Nucleus accumbens (tissue), 56 donors: ENCODE measurements at places on chromosomes 12 and 14.

GRCh38 chr14:97942921-97943320, 1145.7 kb downstream of the VRK1 start:
- no peak for DNase-seq

- DNase-seq: no peak
These were observed 1098.2 kb upstream of the USP15 start for GRCh38 chr12:61161961-61162360.

DNA sequence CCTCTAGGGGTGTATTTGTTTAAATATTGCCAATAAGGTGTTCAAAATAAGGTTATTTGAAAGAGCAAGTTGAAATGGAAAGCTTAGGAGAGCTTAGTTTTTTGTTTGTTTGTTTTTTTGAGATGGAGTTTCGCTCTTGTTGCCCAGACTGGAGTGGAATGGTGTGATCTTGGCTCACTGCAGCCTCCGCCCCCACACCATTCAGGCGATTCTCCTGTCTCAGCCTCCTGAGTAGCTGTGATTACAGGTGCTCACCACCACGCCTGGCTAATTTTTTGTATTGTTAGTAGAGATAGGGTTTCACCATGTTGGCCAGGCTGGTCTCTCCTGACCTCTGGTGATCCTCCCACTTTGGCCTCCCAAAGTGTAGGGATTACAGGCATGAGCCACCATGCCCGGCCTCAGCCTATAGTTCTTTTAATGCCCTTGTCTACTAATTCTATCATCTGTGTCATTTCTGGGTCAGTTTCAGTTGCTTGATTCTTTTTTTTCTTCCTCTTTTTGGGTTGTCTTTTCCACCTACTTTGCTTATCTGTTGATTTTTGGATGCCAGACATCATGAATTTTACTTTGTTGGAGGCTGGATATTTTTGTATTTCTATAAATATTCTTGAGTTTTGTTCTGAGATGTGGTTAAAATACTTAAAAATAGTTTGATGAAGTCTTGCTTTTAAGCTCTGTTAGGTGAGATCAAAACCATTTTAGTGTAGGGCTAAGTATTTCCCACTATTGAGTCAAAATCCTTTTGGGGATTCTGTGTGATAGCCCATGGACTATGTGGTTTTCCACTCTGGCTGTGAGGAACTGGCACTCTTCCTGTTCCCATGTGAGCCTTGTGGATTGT, 18.7 kb downstream of the RCOR1 start:
- no peak for DNase-seq

DNA sequence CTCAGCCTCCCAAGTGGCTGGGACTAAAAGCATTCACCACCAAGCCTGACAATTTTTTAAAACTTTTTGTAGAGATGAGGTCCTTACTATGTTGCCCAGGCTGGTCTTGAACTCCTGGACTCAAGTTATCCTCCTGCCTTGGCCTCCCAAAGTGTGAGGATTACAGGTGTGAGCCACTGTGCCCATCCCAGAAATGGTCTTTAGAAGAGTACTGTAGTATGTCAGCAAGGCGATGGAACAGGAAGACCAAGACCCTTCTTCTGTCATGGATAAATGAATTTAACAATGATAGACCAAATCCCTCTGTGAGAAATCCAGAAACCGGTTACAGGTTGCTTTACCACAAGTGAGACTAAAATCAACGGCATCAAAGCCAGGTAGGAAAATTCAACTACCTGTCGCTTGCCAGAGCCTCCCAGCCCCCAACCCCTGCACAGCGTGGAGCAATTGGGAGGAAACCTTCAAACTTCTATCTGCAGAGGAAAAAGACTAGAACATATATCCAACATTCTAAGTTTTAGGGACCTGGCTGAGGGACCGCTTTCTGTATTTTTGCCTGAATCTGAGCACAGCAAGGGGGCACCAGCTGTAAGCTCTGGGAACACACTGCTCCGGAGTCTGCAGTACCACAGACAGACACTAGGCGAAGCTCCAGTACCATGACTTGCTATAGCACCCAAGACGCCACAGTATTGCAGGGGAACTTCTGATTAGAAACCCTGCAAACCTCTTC, 51.3 kb downstream of the CPSF6 start:
- DNase-seq: peak; percentile 82

GRCh38 chr14:34219661-34220377, 242.2 kb downstream of the SPTSSA start:
- no peak for DNase-seq

DNA sequence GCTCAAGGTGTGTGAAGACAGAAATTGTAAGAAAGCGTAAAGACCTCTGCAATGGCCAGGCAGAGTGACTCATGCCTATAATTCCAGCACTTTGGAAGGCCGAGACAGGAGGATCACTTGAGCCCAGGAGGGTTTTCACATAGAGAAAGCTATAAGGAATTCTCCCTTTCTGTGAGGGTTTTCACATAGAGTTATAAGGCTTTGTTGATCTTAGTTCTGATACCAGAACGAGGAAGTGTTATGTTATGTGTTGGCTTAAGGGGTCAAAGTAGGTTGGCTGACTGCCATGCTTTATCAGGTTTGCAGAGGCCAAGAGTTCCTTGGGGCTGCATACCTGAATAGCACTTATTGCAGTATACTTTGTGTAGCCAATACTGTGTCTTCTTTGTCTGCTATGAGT, 139.1 kb downstream of the ERC1 start:
- no peak for DNase-seq

GRCh38 chr14:73252491-73253322, 15.4 kb downstream of the PAPLN start:
- DNase-seq: no peak

GRCh38 chr14:82403987-82404386, 870.3 kb upstream of the SEL1L start:
- no peak for DNase-seq

DNA sequence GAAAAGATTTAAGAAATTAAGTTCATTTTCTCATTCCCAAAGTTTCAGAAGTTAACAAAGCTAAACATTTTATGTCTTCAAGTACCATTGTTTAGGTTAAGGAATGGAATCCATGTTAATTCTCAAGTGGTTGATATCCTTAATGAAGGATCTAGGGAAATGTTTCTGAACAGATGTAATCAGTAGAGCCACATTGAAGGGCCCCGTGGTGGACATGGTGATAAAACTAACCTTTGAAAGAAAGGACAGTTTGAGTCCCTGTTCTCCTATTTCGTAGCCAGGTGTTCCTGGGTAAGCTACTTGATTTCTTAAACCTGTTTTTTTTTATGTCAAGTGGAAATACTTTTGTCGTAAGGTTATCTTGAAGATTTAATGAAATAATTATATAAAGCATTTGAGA, 4.6 kb downstream of the PPM1A start:
- no peak for DNase-seq

GRCh38 chr12:120056739-120057138, 59.8 kb downstream of the RAB35 start:
- DNase-seq: no peak

DNA sequence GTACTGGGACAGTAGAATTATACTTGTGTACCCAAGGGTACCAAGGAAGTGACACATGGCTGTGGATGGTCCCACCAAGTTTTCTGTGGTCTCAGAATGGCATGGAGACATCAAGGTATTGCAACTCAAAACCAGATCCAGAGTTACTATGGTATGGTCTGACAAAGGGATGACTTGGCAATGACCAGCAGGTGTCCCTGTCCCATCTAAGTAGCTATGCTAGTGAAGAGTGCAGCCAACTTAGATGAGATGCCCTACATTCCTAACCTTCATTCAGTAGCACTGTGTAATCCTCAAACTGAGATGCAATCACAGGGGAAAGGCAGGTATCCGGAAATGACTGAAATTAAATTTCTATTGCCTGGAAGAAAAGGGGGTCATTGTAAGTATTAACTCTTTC, 188.7 kb upstream of the TMEM260 start:
- no peak for DNase-seq

GRCh38 chr12:123854918-123855317, 92.8 kb downstream of the DNAH10 start:
- DNase-seq: no peak

DNA sequence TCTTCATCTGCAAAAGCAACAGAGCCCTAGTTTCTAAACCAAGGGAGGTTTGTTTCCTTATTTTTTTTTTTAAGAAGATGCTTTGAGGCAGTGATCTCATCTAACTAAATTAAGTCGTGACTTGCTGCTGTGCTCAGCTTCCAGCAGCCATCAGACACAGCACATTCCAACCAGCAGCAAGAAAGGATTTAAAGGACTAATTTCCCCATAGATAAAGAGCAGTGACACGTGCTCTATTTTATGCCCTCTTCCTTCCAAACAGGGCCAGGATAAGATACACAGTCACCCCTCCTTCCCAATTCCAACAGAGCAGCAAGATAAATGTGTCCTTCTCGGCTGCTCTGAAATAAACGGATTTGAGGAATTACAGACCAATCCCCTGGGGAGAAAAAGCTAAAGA, 81.7 kb downstream of the PRKAB1 start:
- DNase-seq: no peak

DNA sequence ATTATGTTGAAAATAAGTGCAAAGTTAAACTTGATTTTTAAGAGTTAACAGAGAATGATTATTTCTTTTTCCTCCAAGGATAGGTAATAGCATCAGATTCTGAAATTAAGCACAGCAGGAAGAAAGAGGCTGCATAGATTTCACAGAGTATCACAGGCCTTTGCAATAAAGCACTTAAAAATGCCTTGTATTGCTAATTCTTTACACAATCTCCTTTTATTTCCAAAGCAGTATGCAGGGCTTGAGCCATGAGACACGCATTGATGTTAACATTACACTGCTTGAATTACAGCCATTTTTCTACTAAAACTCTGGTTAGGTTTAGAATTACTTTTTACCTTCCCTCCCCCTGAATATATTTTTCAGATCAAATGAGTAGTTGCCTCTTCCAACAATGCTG, 398.3 kb downstream of the BCAT1 start:
- no peak for DNase-seq

DNA sequence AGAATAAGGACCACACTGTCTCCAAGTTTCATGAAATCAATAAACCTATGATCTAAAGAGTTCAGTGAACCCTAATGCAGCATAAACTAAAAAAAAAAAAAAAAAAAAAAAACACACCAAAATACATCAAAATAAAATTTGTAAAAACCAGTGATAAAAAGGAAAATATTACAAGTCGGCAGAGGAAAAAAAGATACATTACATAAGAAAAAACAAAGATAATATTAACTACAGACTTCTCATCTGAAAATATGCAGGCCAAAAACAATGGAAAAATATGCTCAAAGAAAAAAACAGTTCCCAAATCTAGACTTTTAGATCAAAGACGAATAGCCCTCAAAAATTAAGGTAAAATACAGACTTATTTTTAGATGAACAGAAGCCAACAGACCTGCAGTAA, 27.6 kb downstream of the MED13L start:
- no peak for DNase-seq
